Hematopoietic multipotent progenitor cell treated with erythropoietin and hydrocortisone succinate and interleukin-3 and kit ligand, for 6 days (in vitro differentiated cells): ENCODE measurements at places on chromosomes 3 and 15.

- DNase-seq: no peak
Observed at GRCh38 chr3:177371888-177372287, 174.6 kb upstream of the TBL1XR1 start.

- no peak for DNase-seq
Observed at GRCh38 chr3:149181182-149181581, 40.4 kb downstream of the CP start.

- no peak for DNase-seq
Observed at GRCh38 chr3:118760585-118761290, 273.9 kb downstream of the IGSF11 start.

- DNase-seq: no peak
Observed at GRCh38 chr3:143170074-143170473, 50.5 kb downstream of the CHST2 start.

GRCh38 chr3:66149269-66149668, 71.5 kb upstream of the SLC25A26 start:
- DNase-seq: no peak

DNA sequence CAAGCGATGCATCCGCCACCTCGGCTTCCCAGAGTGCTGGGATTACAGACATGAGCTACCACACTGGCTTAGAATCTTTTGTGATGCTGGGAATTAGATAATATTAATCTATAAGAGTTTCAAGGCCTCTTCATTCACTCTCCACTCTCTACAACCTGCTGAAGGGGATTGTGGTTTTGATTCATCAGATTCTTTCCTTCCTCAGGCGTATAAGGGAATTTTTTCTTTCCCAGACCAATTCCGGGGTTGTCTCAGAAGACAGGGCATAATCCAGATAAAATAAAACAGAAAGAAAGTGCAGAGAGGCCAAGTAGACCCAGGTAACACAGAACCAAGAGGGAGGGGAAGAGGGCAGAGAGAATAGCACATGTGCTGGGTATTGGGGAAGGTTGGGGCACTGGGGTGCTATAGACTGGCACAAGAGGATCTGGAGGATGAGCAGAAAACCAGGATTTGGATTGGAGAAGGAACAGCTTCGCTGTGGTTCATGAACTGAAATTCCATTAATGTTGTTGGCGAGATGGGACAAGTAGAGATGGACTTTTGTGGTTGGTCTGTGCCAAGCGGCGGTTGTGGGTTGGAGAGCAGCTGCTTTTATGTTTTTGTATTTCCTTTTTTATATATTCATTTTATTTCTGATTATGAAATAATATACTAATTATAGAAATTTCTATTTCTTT, 12.8 kb downstream of the ARL6IP5 start:
- no peak for DNase-seq

DNA sequence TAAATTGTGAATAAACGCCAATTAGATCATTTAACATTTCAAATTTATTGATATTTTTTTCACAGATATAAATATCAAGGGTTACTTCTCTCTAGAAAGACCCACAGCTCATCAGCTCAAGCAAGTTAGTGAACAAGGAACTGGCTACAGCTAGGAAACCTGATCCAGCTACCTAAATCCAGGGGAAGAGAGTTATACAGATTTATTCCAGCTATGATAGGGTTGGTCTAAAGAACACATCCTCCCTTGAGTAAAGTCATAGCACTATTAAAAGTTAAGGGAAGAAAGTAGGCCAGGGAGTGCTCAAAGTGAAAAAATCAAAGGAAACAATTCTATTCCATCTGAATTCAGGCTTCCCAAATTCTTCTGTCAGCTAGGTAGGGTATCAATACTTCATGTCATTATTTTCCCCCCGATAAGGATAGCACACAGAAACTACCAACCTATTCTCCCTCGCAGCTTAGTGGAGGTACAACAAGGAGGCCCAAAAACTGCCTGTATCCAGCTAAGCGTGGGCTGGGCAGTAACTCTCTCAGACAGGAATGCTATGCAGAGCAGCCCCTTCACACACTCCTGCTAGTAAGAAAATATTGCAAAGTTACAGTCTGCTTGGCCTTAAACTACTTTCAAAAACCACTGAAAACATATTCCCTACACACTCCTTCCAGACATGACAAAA, 44.0 kb downstream of the DCUN1D1 start:
- DNase-seq: no peak

GRCh38 chr3:128334086-128334645, 132.5 kb downstream of the DNAJB8 start:
- DNase-seq: no peak

DNA sequence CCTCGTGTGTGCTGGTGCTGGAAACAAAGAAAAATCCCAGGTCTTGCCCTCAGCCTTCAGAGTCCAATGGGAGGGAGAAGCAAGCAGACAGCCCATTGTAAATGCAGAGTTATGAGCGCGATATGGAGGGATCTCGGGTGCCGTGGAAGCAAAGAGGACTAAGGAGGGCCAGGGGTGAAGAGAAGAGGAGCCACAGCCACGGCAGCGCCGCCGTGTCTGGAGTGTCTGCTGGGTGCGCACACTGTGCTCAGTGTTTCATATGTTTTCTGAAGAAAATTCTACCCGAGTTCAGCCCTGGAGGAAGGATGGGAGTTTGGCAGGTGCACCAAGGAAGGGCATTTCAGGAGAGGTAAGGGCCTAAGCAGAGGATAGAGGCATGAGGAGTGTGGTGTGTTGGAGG, 35.7 kb upstream of the NR2C2 start:
- DNase-seq: no peak

GRCh38 chr3:51778554-51778953, 483 bp downstream of the IQCF6 start:
- DNase-seq: no peak

- DNase-seq: no peak
Observed at GRCh38 chr15:66733976-66734375, 31.9 kb downstream of the SMAD6 start.
